ENCODE measurements at places on chromosomes 3 and 15.
A peak's percentile ranks its signal among the peaks of the same experiment; 100 is the strongest.

- no peak for DNase-seq
These were observed 43.9 kb upstream of the IL12A start for GRCh38 chr3:159944781-159945180.

DNA sequence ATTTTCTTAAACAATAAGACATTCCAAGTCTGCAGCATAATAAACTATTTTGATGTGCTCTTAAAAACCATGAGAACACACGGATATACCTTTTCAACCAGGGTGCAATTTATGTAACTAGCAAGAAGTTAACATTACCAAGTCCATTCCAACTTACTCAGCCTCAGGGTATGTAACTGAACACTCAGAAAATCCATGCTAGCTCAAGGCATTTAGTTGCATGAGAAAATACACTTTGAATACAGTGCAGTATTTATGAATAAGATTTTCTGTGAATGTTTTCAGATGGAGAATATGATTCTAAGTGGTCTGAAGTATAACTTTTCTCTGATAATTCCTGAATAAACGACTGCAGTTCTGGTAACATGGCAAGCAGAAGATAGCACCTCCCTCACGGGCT is 124.3 kb downstream of the SNRK start:
- DNase-seq: no peak

DNA sequence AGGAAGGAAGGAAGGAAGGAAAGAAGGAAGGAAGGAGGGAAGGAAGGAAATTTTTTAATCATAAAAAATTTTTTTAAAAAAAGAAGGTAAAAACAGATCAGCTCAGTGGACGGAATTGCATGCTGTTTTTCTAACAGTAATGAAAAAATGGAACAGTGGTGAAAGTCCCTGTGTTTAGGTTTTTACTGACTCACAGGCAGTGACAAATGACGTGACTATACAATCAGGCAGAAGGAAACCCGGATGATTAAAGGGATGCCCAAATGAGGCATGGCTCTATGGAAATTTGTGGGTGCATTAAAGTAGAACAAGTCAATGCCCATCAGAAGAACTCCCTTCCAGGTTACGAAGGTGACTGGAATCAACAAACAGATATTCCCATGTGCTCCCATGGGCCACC is 135.0 kb downstream of the IMPG2 start:
- no peak for DNase-seq

DNA sequence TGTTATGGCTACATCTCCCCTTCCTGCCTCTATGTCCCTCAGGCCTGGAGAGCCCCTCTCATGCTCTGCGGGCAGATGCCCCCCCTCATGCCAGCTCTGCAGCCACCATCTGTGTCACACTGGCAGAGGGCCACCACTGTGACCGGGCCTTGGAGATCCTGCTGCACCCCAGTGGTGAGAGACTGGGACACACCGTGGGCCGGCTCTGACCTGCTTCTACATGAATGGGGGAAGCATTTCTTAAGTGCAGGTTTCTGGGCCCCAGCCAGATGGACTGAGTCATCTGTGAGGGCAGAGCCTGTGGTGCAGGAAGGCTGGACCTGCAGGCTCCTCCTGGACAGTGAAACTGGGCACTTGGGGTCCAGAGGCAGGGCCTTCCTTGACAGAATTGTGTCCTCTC is 4.8 kb downstream of the VWA5B2 start:
- DNase-seq: no peak

GRCh38 chr15:70418943-70419342 is 321.2 kb upstream of the TLE3 start:
- no peak for DNase-seq

DNA sequence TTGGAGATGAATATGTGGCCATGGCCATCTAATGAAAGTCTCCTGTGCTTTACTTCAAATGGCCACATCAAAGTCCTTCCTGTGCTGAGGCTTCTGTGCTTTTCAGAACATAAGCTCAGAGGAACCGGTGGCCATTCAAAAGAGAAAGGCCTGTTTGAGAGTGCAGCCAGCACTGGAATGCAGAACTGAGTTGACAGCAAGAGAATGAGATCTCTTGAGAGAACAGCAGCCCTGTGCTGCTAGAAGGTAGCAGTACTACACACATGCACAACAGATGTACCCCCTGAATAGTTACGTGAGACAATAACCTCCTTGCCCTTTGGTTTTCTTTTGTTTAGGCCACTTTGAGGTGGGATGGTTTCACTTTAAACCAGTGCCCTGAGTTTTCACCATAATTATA is 292.5 kb downstream of the PTPRG start:
- no peak for DNase-seq

GRCh38 chr3:136381051-136381450 is 130.9 kb downstream of the PCCB start:
- DNase-seq: no peak

- DNase-seq: no peak
These were observed 133.3 kb downstream of the CMSS1 start for GRCh38 chr3:99950921-99951320.

- no peak for DNase-seq
These were observed 93.7 kb downstream of the ABI3BP start for GRCh38 chr3:100899440-100900091.

GRCh38 chr3:45978006-45978761 is 17.4 kb downstream of the FYCO1 start:
- DNase-seq: no peak

GRCh38 chr3:177607589-177607988 is 410.3 kb upstream of the TBL1XR1 start:
- DNase-seq: no peak

GRCh38 chr3:194779729-194780224 is 94.1 kb downstream of the FAM43A start:
- no peak for DNase-seq

DNA sequence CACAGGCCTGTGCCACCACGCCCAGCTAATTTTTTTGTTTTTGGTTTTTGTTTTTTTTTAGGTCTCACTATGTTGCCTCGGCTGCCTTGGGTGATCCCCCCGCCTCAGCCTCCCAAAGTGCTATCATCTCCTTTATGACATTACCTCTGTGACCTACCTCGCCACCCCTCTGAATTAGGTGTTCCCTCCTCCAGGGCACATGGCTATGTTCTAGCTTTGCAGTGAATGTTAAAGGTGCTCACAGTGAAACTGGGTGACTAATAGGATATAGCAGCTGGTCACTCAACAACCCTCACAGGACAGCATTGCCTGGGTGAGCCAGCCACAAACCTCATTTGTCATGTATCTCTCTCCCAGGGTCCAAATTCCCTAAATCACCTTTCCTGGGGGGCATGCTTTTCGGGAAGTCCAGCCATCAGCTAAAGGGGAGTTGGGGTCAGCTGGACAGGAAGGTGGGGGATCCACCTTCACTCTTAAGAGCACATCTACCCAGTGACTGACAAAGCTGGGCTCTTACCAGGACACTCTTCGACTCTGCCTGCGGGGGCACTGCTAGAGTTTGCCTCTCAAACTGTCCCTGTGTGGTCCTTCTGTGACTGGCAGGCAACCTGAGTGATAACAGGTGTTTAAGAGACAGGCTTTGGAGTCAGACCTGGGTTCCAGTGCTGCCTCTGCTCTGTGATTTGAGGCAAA is 1.6 kb upstream of the TTLL3 start:
- no peak for DNase-seq

DNA sequence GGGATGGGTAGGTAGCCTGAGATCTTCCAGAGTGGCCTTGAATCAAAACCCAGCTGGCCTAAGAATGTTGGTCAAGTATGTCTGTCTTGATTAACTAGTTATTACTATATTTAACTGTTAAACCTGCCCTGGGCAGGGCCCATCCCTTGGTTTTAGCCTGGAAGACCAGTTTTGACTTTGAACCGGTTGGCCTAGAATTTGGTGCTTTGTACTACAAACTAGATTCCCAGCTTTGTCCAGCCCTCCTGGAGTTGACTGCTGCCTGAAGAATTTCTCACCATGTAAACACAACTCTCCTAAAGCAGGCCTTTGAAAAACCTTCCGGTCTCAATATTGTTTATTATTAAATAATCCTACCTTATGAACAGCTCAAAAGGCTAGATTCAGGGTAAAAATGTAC is 16.0 kb downstream of the C15orf62 start:
- no peak for DNase-seq

- DNase-seq: no peak
These were observed 340.0 kb upstream of the TMCO5A start for GRCh38 chr15:37594417-37594816.

DNA sequence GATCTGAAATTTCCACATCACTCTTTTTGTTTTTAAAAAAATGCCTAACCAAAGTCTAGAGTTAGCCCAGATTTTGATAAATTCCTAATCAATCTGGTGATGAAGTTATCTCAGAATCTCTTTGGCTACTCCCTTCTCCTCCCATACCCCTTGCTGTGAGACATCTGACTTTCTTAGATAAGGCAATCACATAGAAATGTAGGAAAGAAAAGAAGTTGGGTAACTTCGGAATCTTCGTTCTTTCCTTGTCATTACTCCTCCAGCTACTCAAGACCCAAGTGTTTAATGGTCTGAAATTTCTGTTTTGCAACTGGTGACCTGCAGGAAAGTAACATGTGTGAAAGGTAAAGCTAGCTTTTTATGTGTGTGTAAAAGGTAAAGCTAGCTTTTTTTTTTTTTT is 37.8 kb downstream of the MYL3 start:
- DNase-seq: no peak

GRCh38 chr3:54861248-54862067 is 66.4 kb downstream of the LRTM1 start:
- DNase-seq: no peak

GRCh38 chr15:67397139-67397538 is 123.8 kb upstream of the C15orf61 start:
- DNase-seq: no peak

DNA sequence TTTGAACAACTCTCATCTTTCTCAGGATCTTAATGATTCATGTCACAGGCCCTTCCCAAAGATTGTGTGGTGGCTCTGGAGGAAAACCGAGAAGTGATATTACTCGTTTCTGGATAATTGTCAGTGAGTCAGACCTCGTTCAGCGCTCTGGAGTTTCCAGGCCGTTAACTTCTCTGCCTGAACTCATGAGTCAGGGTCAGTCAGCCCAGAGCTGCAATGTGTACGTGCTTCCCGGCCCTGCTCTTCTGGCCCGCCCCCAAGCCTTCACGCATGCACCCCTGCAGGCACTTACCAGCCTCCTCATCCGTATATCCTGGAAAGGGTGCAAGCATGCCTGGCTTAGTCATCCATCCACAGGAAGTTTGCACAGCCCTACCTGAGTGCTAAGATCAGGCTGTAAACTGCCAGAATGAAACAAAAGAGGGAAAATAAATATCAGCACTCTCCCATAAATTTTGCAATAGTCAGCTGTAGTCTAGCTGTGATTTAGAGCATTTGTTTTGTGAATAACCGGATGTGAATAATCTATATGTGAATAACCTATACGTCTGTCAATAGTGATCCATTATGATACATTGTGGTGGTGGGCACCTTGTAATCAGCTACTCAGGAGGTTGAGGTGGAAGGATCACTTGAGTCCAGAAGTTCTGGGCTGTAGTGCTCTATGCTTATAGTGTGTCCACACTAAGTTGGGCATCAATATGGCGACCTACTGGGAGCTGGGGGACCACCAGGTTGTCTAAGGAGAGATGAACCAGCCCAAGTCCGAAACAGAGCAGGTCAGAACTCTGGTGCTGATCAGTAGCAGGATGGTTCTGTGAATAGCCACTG is 35.3 kb upstream of the SEMA4B start:
- peak; percentile 99 for DNase-seq

DNA sequence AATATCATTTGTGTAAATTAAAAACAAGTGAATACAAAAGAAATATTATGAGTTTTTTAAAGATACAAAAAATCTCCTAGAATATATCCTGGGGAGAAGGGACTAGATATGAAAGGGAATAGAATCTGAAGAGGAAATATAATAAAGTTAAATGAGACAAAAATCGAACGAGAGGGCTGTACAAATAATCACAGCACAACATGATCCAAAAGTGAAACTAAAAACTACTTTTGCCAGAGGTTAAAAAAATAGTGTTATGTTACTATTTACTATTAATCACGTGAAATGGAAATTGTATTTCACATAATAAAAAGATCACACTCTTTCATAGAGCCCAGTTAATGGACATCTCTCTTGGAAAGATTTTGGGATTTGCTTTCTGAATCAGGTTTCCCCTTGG is 28.6 kb downstream of the CGGBP1 start:
- no peak for DNase-seq

- no peak for DNase-seq
These were observed 691 bp downstream of the MAP2K1 start for GRCh38 chr15:66387163-66388042.

DNA sequence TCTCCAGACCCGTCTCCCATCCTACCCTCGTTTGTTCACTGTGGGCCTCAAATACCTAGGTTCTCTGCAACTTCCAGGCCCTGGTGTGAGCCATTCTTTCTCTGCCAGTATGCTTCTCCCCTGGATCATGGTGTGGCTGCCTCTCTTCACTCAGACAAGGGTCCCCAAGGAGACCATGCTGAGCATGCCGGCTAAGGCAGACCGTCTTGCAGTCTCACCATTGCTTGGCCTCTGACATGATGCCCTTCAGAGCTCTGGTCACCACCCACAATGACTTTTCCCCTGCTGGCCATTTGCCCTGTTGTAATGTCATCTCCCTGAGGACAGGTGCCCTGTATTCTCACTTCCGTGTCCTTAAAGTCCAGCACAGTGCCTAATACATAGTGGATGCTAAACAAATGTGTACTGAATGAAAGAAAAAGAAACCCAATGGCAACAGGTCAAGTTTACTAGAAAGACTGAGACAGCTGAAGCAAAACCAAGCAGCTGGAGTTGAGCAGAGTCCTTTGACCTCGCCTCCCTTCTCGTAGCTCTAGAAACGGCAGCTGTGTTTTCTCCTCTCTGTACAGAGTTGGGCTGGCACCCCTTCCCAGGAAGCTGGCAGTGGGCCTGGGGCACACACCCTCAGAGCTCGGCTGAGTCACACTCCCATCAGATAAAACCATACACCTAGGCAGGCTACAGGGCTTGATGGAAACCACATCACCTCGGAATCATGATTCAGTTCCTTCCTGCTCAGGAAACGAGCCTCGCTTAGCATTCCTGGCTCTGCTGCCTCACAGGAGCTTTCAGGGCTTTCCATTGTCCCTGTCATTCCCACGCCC is 8.6 kb downstream of the TLR9 start:
- DNase-seq: peak; percentile 59
